ENCODE measurements at places on chromosomes 1 and 21.

DNA sequence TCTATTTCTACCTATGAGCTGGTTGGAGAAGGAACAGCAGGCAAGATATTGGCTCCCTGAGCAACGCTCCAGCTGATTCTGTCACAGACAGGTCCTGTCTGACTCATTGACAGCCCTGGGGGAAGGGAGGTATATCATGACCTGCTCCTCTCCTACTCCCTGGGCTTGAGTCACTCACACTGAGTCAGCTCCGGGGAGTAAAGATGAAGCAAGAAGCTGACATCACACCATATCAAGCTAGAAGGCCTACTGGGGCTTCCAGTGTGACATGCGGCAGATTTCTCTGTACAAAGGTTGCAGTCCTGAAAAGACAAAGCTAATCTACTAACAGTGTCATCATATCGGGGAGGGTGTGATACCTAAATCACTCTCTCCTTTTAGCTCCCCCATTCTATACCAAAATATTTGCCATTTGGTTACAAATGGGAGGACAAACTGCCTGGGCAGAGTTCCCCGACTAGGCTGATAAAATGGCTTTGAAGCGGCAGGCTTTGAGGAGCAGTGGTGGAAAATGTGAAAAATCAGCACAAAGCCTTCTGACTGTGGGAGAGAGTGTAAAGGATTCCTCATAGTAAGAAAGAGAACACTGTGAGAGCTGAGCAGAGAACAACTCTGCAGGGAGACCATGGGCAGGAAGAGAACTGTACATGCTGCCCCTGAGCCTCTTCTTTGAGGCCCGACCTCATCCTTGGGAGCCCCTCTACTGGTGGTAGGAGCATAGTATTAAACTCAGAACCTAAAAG is 15.5 kb downstream of the PI4KB start:
- no peak for DNase-seq

DNA sequence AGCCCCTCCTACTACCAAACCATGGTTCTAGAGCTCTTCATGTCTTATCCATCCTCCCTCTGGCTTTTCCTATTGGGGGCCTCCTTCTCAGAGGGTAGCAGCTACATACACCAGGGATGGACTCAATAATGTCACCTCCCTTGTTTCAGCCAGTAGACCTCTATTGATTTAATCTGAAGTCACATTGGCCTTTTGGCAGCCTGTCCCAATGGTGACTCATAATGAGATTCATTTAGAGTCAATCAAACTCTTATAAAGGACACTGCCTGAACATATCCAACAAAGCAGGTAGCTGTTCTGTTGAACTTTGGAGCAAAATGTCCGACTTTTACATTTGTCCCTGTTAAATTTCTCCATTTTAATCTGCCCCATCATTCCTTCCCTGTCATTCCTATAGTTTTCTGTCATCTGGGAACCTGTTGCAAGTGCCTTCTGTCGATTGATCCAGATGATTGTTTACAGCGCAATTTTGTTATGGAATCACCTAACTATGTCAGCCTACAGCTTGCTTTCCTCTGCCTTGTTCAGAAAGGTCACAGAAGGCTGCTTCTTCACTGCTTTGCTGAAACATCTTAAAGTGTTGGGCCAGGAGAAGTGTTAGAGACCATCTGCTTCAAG is 105.9 kb downstream of the ETS2 start:
- no peak for DNase-seq

- no peak for DNase-seq
Observed at GRCh38 chr1:15246960-15247614, at the start of gene FHAD1. FHAD1 (plus strand) TSS chr1:15247223; CDS start chr1:15251785, 4,562 bp downstream.

DNA sequence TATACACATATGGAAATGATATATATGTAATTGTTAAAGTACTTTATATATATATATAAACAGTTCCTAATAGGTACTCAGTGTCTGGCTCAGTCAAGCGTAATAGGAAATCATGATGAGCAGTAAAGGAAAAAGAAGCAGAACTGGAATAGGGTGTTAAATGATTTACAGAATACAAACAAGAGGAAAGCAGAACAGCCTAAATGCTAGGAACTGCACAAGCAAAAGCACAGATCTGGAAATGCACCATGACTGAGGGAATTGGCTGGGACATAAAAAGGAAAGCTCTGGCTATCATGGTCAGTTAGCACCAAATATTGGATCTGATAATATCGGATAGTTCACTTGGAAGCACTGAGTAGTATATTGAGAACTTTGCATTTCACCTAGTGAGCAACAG is 51.8 kb downstream of the SLC44A5 start:
- DNase-seq = no peak

- no peak for DNase-seq
Observed at GRCh38 chr1:114192328-114192727, 38.7 kb upstream of the SYT6 start.

GRCh38 chr1:8651236-8651890 is 166.1 kb downstream of the RERE start:
- DNase-seq = no peak

GRCh38 chr1:165888552-165888920 is 61.1 kb downstream of the UCK2 start:
- DNase-seq = no peak

DNA sequence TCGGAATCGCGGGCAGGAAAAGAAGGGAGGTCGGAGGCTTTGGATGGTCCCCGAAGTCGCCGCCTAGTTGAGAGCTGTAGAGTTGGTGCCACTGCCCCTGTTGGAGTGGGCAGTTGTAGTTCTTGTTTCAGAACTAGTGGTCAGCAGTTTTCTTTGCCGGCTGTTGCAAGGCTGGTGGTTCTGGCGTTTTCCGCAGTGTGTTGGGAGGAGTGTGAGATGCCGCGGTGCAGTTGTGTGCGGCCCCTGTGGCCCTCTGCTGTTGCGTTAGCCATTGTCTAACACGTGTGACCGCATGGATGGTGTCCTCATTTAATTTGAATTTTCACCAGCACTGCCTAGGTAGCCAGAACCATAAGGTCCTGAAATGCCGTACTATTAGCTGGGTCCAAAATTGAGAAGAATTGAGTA is 1.4 kb downstream of the ARF1 start:
- no peak for DNase-seq

DNA sequence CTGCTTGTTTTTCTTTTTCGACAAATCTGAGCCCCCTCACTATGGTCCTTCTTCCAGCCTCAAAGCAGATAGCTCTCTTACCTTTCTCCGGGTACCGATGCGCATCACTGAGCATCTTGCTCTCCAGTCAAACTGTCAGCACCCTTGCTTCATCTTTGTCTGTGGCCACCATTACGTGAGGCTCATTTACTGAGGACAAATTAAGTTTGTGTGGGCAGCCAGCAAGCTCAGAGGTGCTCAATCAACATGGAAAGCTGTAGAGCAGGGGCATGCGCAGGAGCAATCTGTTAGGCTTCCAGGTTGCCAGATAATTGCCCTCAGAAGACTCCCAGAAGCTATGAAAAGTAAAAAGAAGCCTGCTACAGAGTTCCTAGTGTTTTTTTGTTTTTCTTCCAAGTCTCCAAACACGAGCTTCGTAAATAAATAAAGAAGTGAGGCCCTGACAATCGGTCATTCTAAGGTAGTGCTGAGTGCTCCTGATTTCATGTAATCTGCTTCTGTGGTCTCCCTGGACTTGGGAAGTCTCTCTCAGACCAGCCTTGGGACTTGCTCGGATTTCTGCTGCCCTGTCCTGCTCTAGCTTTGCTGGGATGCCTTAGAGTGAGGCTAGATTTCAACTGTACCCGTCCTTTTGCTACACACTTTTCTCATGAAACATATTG is 1.8 kb downstream of the C1orf53 start:
- no peak for DNase-seq

- no peak for DNase-seq
Observed at GRCh38 chr1:3352299-3352951, 102.0 kb upstream of the ARHGEF16 start.

DNA sequence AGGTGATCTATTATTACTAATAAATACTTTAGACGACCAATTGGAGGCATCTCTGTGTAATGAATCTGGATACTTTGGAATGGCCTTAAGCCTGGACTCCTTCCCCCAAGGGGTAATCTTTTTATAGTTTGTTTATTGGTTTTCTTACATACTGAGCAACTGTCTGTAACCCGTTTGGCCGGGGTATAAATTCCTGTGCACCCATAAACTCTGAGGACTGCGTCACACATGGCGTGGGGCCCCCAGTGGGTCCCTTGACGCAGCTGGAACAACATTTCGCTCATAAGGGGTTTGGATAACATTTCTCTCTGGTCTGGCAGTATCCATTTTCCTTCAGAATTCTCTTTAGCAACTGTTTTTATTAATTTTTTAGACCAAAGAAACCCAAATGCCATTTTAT is 26.5 kb downstream of the SCCPDH start:
- no peak for DNase-seq

DNA sequence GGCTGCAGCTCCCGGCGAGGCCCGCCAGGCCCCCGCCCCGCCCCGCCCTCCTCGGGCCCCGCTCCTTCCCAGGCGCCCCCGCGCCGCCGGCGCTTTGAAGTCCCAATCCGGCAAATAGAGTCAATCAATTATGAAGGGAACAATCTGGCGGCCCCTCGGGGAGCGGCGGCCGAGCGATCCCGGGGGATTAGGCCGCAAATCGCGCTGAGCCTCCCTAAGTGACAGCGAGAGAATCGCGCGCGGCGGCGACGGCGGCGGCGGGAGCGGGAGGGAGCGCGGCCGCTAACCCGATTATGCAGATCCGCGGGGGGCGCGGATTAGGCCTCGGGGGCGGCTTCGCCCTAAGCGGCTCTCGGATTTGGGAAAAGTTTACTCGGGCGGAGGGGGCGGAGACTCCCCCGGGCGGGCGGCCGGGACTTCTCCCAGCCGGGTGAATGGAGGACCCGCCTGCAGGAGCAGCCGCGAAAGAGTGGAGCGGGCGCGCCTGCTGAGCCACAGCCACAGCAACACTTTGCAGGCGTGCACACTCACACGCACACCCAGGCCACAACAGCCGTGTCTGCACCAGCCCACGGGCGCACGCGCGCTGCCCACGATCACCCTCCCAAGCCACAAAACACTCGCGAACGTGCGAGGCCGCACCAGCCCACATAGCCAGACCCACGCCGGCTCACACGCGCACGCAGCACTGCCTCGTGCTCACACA is 23.0 kb upstream of the DMBX1 start:
- no peak for DNase-seq

GRCh38 chr1:151982300-151983005 is 11.2 kb downstream of the S100A10 start:
- no peak for DNase-seq

- no peak for DNase-seq
Observed at GRCh38 chr1:64309431-64309831, 106.0 kb downstream of the UBE2U start.

DNA sequence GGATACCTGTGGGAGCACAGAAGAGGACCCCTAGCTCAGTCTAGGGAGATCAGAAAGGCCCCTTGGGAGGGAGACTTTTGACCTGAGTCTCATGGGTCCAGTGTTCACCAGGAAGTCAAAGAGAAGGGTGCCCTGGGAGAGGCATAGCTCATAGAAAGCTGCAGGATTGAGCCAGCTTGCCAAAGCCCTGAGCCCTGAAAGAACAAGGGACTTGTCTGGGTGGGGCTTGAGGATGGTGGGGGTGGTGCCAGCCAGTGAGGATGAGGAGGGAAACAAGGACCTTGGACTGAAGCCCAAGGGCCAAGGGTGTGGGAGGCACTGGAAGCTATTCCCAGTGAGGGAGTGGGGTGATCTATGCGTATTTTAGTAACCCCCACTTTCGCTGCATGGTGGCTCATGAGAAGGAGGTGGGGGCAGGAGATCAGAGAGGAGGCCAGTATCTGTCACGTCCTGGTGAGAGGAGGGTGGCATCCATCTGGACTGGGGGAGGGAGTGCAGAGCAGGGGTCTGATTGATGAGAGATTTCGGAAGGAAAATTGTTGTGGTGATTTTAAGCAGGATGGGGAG is 28.4 kb downstream of the DMBX1 start:
- no peak for DNase-seq

- DNase-seq = no peak
Observed at GRCh38 chr1:210600421-210601159, 271.9 kb downstream of the HHAT start.

- no peak for DNase-seq
Observed at GRCh38 chr1:27906759-27907158, 28.0 kb upstream of the SMPDL3B start.

- no peak for DNase-seq
Observed at GRCh38 chr1:207244409-207244801, 77.1 kb upstream of the CD55 start.

DNA sequence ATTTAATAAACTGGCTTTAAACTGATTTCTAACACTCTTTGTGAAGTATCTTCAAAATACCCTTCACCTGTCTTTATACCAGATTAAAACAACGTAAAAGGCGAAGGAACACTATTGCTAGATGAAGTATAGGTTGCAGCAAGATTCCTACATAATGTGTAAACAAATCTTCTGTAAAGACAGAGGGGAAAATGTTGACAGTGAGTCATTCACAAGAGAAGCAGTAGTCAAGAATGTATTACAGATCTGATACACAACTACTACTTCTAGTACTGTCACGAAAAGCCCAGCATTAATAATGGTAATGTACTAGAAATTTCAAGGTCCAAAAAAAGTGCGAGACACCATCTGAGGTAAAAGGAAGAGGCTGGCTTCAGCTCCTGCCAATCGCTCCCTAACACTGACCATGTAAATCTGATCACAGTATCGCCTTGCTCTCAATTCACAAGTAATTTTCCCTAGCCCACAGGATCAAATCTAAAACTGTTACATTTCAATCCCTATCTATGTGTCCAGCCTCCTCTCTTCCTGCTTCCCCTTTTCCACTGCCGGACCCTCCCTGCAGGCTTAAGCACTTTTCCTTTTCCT is 290.4 kb downstream of the AKT3 start:
- DNase-seq = no peak

DNA sequence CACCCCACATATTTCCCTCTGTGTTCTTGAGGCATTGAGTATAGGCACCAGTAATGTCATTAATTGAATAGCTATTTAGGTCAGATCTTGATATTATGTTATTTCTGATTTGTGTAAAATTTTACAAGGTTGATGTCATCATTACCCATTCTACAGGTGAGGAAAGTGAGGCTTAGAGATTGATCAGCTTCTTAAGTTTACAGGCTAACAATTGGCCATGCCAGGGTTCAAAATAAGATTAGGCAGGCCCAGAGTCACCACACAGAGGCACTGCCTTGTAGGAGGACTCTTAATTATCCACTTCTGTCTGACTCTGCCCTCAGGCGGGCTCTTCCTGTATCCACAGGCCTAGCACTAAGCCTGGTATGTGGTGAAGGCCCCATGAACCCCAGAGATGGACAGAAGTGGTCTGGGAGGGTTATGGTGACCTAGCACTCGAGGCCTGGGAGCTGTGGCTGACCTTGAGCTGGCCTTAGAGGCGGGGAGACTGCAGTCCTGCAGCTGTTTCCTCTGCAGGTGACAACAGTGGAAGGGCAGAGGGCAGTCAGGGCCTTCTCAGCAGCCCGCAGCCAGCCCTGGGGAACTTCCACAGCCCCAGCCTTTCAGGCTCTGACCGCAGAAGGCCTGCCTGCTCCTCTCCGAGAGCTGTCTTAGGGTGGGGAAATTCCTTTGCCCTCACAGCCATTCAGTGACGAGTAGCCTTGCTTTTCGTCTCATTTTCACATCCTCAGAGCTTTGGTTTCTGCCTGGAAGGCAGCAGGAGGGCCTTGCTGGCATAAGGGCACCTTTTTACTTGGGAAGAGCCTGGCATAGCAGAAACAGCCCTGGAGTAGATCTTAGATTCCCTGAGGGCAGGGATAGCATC is 12.2 kb downstream of the ZDHHC18 start:
- peak; percentile 68 for DNase-seq
